Stimulated activated CD8-positive, alpha-beta memory T cell treated with anti-CD3 and anti-CD28 coated beads, Interleukin-2, amount 100 ng/mL, for 1 hour (primary cell): ENCODE measurements at places on chromosomes 5 and 9.

GRCh38 chr5:137856201-137856600 lies 11.5 kb upstream of the MYOT start:
- DNase-seq: no peak

DNA sequence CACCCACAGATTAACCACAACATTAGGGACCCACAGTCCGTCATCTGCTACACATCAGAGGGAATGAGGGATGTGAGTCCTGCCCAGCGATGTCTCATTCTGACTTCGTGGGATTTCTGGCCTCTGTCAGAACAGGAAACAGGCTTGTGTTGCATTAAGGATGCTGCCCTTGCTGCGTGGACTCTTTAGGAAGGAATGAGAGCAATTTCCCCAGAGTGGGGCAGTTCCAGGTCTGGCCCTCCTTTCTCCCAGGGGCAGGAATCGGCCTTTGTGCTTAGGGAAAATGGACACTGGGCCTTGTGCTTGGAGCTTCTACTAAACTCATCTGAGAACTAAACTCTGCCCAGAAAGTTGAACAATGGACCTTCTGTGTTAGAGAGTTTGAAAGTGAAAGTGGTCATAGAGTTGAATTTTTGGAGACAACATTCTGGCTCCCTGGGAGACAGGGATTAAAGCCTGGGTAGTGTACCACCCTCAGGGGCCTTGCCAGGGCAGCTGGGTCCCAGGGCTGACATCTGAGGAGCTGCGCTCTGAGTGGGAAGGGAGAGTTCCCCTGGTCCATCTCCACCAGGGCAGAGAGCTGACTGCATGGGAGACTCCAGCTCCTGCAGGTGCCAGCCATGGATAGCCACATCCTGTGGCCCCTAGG lies 37.8 kb upstream of the S1PR3 start:
- no peak for DNase-seq

GRCh38 chr5:115549154-115549553 lies 4.6 kb upstream of the FEM1C start:
- no peak for DNase-seq

GRCh38 chr5:139696894-139697658 lies 48.9 kb downstream of the CXXC5 start:
- DNase-seq: no peak

DNA sequence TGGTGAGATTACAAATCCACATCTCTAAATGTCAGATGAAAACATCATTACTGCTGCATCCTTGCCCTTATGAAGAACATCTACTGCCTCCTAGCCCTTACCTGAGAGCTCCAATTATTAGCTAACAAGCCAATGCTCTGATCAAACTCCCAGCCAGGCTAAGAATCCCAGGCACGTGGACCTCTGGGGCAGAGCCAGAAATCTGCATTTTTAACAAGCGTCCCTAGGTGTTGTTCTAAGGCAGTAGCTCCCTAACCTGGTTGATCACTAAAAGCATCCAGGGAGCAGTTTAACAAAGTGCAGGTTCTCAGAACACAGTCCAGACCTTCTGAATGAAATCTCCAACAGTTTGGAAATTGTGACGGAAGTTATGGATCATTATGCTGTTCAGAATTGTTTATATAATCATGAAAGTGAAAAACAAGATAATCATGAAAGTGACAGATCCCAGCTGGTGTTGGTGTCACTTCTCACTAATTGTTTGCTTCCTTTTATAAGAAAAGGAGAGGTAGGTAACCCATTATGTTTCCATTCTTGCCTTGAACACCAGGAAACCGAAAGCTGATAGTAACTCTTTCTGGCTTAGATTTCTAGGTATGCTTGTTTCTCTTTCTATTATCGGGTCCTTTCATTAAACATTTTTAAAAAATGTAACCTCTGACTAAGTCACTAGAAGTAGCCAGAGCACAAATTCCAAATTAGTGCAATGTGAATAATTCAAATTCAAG lies 216.5 kb upstream of the NR4A3 start:
- no peak for DNase-seq

- DNase-seq: no peak
Measured at GRCh38 chr5:59661311-59661710, 232.2 kb downstream of the PDE4D start.

DNA sequence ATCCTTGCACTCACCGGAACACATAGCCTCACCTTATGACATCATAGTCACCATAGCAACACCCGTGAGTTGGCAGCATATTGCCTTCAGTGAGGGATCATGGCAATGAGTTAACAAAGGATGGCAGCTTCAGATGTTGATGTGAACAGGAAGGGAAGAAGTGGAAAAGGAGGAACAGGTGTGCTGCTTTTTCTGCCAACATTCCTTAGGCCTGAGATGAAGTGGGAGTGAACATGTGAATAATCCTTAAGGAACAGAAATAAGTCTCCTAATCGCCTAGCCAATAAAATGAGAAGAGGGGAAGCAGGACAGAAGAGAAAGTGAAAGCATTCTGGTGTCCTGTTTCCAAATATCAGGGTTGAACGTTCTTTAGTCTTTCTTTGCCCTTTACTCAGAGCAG lies 360.0 kb downstream of the BRINP1 start:
- no peak for DNase-seq

DNA sequence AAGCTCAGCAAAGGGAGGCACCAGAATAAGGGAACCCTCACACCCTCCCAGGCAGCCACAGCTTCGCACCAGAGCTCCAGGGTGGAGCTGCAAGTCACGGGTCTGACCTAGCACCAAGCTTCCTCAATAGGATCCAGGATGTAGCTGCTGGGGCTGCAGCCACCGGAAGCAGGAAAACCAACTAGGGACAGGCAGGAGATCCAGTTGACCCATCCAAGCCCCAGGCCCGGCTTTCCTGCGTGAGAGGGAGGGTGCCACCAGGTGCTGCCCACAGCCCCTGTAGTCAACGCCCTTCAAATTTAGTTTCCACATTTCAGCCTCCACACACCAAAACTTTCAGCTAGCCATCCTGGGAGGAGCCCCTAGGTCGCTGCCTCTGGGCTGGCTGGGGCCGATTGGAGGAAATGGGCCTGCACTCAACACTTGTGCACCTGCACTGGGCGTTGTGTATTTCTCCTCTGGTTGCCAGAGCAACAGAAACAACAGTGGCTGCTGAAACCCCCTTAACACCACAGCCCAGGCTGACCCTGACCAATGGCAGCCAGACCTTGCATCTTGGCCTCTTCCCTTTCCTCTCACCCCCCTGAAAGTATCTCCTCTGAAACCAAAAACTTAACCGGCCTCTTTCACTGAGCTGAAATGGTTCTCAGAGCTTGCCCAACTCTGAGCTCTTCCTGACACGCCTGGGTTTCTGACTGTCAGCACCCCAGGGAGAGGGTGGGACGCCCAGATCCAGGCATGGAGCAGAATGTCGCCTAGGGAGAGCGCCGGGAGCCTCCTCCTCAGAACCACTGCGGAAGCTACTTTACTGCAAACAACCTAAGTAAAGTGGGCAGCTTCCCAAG lies 226.5 kb upstream of the MAP3K1 start:
- DNase-seq: no peak

DNA sequence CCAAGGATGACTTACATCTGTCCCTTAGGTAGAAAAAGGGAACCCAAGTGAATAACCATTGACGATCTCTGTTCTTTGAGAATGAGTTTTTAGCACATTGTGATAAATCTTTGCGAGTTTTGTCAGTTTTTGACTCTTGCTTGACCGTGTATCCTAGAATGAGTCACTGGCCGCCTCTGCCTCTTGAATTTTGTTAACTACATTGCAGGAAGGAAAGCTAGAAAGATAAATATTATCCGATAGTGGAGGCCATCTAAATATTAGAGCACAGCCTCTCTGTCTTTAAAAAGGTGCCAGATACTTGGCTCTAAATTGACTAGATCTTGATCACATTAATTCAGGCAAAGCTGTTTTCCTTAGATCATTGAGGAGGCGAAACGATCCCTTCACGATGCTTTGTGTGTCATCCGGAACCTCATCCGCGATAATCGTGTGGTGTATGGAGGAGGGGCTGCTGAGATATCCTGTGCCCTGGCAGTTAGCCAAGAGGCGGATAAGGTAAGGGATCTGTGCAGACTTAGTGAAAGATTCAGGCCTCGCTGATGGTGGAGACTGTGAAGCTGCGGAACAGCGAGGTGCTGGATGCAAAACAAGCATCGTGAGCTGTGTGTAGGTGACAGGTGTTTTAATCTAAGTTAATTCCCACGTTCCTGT lies 12.2 kb downstream of the CCT5 start:
- no peak for DNase-seq

DNA sequence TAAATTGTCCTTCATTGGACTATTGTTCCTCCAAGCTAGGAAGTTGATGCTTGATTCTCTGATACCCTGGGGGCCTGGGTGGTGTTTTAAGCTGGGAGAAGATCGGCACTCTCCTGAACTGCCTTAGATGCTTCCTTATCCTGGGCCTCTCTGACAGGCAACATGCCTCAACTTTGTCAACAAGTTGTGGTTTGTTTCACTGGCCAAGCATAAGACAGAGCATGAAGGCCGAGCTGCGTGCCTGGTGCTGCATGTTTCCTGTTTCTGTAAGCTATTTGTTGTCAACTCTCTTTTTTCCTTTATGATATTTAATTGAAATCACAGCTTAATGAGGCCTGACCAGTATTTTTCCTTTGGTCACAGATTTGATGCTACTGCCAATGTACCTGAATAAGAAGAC lies 187.6 kb upstream of the TNC start:
- no peak for DNase-seq

GRCh38 chr5:43400082-43400481 lies 12.1 kb downstream of the CCL28 start:
- DNase-seq: no peak

DNA sequence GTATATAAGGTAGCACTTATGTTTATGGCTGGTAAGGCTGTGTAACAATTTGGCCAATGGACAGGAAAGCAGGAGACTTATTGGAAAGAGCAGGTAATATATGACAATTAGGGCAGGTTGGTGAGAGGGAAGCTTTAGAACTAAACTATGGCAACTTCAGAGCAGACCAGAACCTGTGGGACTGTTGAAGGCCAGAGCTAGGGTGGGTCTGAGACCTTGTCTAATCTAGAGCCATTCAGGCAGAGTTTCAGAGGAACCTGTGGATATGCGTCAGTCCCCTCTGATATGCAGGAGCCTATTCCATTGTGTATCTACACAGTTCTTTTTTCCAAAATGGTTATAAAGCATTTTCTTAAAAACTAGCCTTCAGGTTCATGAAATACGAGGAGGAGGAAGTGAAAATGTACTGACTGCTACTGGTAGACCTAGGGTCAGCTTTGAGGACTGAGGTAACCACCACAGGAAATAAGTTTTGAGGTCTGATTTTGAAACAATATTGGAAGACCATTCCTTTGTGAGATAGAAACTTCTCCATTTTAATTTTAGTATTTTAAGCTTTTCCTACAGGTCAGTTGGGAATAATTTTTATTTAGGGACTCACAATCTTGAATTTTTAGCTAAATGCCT lies 37.6 kb downstream of the ELL2 start:
- DNase-seq: no peak

GRCh38 chr9:119165131-119165530 lies 204.1 kb downstream of the BRINP1 start:
- DNase-seq: no peak

DNA sequence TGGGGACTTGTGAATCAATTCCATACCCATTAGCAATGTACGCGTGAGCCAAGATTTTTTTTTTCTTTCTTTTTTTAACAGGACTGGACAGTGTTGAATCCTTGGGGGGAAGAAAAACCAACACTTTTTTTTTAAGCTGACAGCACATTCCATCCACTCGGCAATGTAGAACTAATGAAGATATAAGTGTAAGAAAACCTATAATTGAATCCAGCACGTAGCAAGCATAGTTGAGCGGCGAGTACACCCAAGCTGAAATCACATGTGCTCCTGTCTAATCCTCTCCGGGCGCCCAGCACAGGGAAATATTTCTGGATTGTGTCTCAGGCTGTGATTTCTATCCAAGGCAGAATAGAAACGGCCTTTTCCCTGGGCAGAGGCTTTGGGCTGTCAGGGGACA lies 118.2 kb downstream of the BOD1 start:
- DNase-seq: no peak

DNA sequence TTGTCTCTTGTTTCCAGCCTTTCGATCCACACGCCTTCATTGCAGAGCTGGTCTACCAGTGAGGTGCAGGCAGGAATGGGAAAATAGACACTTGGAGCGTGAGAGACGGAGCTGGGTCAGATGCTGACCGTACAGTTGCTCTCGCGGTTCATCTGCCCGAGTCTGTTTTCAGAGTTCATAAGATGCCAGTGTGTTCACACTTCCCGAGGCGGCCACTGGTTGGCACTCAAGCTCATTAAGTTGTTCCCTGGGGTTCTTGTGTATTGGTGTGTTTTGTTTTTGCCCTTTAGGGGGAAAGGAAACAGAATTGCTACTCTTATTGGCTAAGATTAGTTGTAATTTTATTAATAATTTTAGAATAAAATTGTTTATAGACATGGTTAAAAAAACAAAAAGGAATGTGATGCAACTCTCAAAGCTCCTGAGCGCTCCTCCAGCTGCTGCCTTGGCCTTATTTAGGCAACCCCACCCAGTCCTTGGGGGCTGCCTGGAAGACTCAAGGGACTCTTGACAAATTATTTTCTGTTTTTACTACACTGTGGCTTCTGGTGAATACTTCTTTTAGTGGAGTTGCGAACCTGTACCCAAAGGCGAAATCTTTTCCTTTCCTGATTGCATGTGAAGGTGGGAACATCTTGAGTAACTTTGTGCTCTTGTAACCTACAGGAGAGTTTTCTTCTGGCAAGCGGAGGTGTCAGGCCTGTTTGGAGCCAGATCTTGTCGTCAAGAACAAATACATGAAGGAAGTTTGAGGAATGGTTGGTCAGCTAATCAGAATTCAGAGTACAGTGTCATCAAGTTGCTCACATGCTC lies 146.1 kb downstream of the MAST4 start:
- no peak for DNase-seq

DNA sequence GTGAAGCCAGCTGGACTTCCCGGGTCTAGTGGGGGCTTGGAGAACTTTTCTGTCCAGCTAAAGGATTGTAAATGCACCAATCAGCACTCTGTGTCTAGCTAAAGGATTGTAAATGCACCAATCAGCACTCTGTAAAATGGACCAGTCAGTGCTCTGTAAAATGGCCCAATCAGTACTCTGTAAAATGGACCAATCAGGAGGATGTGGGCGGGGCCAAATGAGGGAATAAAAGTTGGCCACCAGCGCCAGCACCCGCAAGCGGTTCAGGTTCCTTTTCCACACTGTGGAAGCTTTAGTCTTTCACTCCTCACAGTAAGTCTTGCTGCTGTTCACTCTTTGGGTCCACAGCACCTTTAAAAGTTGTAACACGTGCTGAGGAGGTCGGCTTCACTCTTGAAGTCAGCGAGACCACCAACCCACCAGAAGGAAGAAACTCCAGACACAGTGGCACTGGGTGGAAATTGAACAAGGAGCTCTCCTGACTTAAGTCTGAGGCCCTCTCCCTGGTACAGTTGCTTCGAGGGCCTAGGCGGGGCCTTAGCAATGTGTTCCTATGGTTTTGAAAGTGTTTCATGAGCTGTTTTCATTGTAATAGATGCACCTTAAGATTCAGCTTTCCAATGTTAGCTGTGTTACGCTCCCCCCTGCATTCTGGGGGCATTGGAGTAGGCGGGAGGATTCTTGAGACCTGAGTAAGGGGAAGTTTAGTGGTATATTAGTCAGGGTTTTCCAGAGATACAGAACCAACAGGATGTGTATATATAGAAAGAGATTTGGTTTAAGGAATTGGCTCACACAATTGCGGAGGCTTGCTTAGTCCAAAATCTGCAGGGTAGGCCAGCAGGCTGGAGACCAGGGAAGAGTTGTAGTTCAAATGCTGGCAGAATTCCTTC lies 21.5 kb upstream of the MYO10 start:
- DNase-seq: no peak
